Activated T-helper 17 cell treated with anti-CD3 and anti-CD28 coated beads, Interleukin-2, amount 50 U/mL, for 72 hours (primary cell): ENCODE measurements at places on chromosomes 12 and 14.

DNA sequence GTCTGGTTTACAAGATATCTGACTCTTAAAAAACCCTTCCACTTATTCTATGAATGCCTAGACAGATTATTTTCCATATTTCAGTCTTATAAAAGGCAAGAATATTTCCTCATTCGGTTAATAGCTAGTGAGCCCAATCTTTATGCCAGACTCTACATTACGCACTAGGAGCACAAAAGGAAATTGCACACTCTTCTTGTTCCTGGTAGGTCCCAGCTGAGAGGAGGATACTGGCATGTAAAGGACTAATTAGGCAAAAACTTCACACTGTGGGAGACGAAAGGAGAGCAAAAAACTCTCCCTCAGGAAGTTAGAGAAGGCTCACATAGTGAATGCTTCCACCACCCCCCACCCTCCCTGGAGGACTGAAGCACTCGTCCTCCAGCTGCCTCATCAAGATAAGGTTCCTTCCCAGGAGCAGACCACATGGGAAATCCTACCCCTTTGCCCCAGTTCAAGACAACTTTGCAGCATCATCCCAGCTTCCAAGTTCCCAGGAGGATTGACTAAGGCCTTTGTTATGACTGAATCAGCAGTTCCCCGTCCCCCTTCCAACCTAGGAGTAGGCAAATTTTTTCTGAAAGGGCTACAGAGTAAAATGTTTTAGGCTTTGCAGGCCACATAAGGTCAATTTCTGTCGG lies 14.5 kb downstream of the CAPZA3 start:
- ATAC-seq: no peak

- ATAC-seq: no peak
Measured at GRCh38 chr14:60981633-60982455, 799 bp downstream of the SLC38A6 start.

GRCh38 chr12:45244561-45245343 lies 28.9 kb downstream of the ANO6 start:
- ATAC-seq: peak; percentile 97

DNA sequence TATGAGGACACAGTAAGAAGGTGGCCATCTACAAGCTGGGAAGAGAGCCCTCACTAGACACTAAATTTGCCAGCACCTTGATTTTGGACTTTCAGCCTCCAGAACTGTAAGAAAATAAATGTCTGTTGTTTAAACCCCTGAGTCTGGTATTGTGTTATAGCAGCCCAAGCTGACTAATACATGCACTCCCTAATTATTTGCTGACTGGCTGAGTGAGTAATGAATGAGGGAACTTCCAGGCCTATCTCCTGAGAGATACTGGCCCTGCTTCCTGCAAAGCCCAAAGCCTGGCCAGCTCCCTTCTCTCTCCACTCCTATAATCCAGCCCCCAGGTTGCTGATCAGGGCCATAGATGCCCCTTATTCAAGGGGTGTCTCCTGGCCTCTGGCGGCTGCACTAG lies 120.0 kb upstream of the NOS1 start:
- no peak for ATAC-seq

GRCh38 chr14:74647678-74648461 lies 35.8 kb upstream of the LTBP2 start:
- ATAC-seq: no peak

DNA sequence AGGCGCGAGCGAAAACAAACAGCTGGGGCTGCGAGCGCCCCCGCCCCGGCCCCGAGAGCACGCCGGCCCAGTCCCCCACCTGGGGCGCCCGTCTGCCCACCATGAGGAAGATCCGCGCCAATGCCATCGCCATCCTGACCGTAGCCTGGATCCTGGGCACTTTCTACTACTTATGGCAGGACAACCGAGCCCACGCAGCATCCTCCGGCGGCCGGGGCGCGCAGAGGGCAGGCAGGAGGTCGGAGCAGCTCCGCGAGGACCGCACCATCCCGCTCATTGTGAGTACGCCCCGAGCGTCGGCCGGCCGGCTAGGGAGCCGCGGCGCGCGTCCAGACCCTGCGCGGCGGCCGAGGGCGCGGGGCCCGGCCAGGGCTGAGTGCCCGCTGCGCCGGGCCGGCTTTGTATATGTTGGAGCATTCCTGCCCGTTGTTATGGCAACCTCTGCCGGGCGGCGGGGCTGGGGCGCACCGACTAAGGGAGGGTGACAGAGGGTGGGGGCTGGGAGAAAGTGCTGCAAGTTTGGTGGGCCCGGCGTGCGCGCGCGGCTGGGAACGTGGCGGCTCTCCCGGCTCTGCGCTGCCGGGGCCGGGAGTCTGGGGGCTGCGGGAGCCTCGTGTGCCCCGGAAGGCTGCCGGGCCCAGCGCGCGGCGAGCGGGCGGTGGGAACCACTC lies 367 bp downstream of the GALNT16 start:
- ATAC-seq: no peak

DNA sequence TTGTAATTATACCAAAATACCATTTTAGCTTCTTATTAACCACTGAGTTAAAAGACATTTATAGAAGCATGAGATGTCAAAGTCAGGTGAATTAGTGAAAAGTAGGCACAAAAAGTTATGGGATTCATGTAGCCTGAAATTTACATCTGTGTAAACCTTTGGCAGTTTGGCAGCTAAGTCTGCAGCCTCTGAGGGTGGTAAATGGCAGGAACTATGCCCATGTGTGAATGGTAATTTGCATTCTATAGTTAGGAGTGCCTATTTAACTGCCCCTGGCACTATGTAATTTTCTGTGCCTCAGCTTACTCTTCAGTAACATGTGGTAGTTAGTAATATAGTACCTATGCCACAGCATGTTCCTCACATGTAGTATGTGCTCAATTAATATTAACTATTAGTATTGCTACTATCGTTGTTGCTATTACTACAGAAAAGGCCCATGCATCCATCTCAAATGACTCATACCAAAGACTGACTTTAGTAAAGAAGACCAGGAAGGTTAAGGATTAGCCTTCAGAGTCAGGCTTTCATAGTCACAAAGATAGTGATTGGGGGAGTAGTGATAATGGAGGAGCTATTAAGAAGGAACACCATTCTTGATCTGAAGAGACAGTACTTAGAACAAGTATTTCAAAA lies 258.7 kb upstream of the BTG1 start:
- ATAC-seq: no peak
